ENCODE measurements at places on chromosomes 11 and 22.

DNA sequence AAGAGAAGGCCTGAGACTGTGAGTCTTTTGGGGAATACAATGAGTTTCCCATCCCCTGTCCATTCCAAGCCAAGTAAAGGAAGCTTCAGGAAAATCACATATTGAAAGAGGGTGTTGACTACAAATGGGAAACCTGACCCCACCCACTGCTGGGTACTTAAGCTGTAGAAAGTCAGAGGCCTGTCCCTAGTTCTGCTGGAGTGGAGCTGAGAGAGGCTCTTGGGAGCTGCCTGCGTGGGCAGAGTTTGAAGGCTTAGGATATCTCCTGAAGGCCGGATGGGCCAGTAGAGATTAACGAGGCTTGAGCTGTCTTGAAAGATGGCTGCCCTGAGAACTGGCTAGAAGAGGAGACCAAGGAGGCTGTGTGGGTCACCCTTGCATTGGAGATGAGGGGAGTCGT, 176.2 kb upstream of the NECTIN1 start:
- DNase-seq = no peak

- no peak for DNase-seq
These were observed 1236.4 kb downstream of the FAM181B start for GRCh38 chr11:81497202-81497804.

DNA sequence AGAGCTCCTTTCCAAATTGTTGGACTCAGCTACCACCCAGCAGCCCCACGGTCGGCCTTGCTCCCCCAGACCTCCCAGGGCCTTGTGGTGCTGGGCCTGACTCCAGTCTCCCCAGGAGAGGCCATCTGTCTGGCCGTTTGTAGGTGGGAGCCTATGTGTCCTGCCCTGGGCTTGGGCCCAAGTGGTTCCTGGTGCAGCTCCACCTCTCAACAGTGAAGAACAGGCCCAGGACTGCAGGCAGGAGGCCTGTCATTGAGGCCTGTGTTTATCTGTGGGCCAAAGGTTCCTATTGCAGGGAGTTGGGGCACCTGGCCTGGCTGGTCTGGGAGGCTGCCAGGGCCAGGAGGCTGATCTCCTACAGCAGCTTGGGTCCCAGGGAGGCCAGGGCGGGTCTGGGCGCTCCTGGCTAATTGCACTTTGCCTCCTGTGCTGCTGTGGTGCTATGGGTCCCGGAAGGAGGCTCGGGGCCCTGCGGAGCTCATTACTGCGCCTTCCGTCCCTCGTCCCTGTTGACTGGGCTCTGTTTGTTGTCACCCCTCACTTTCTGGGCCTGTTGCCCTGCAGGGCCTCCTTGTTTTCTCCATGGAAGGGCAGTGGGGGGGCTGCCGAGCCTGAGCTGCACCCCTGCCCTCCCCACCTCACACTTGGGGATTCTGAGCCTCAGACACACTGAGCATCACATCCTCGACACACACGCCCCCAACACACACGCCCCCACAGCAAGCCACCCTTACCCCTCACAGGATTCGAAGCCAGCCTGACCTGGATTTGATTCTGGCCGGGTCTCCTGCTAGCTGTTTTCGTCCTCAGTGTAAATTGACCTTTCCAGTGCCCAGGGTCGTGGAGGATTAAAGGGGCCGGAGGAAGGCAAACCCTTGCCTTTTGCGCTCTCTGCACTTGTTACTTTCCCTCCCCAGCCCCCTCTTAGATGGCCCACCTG, 6.8 kb upstream of the OMP start:
- DNase-seq = no peak

- peak; percentile 22 for DNase-seq
These were observed 3.4 kb upstream of the SCUBE1 start for GRCh38 chr22:43346521-43346929.

- DNase-seq = no peak
These were observed 17.5 kb upstream of the ACCSL start for GRCh38 chr11:44029977-44030911.

DNA sequence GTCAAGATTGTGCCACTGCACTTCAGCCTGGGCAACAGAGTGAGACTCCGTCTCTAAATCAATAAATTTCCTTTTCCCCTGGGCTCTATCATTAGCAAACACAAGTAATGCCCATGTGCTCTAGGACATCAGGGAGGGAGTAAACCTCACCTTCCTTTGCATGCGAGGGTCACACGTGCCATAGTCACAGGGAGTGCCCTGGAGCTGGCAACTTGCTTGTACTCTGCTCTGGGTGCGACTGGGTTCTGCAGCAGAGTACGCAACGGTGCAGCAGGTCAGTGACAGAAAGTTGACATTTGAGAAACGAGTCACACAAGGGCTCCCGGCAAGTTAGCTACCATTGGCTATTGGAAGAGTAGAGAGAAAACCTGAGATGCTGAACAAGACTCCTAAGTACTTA, 32.6 kb upstream of the CHKA start:
- DNase-seq = no peak

GRCh38 chr22:38201711-38202436, at the start of gene MAFF:
Gene MAFF (plus strand): TSS chr22:38201994. CDS start chr22:38213854, 11,860 bp downstream.
- peak; percentile 80 for DNase-seq

GRCh38 chr11:120210626-120211521, at the start of gene OAF:
Gene OAF (plus strand): TSS chr11:120211032. CDS start chr11:120211280, 248 bp downstream.
- peak; percentile 8 for DNase-seq

DNA sequence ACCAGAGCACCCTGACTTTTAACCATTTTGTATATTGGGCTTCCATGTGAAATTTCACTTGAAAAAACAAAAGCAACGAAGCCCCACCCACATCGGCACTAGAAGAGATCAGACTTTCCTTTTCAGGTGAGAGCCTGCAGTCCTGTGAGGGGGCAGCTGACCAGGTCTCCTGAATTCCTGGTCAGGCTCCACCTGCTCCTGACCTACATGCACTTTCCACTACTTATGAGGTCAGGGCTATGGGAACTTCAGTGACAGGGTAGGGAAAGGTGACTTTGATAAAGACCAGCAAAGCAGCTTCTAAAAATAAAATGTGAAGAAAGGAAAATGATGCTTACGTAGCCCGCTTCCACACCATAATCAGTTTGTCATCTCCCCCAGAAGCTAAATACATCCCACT, 24.7 kb downstream of the HIRA start:
- no peak for DNase-seq

DNA sequence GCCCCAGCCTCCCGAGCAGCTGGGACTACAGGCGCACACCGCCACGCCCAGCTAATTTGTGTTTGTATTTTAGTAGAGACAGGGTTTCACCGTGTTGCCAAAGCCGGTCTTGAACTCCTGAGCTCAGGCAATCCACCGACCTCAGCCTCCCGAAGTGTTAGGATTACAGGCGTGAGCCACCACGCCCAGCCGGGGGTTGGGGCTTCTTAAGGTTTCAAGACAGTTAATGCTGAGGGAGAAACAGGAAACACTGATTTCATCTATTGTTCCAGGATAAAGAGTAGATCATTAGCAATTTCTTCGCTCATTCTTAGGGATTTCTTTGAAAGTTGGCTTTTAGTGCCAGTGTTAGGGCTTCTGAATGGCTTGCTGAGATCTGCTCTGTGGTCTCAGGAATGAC, 21.2 kb upstream of the CLMP start:
- no peak for DNase-seq

GRCh38 chr11:20363500-20364340, at the start of gene HTATIP2:
Gene HTATIP2 (plus strand): TSS chr11:20363714. CDS start chr11:20364238, 524 bp downstream.
- peak; percentile 26 for DNase-seq

GRCh38 chr11:71235719-71236118, 16.7 kb downstream of the SHANK2 start:
- DNase-seq = no peak

DNA sequence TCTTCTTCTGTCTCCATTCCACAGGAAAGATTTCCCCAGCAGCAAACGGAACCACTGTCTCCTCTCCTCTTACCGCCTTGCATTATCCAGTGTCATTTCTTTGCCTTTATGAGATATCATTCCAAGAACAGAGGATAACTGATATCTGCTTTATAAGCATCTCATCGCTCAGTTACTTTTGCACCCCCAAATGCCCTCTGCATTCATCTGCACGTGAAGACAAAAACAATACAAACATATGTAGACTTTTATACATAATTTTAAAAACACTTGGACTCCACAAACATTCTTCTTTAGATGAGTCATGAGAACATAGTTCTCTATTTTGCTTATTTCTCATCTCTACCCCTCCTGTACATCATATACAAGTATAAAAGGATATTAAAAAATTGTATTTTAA, 512 bp upstream of the OR51T1 start:
- no peak for DNase-seq
